ENCODE measurements at places on chromosomes 5 and 9.
A peak's percentile ranks its signal among the peaks of the same experiment; 100 is the strongest.

- DNase-seq = no peak
Measured at GRCh38 chr5:32859211-32859641, 148.1 kb downstream of the NPR3 start.

GRCh38 chr5:34695275-34696027 lies 39.3 kb downstream of the RAI14 start:
- DNase-seq = no peak

- DNase-seq = no peak
Measured at GRCh38 chr5:63805151-63805550, 157.1 kb downstream of the HTR1A start.

DNA sequence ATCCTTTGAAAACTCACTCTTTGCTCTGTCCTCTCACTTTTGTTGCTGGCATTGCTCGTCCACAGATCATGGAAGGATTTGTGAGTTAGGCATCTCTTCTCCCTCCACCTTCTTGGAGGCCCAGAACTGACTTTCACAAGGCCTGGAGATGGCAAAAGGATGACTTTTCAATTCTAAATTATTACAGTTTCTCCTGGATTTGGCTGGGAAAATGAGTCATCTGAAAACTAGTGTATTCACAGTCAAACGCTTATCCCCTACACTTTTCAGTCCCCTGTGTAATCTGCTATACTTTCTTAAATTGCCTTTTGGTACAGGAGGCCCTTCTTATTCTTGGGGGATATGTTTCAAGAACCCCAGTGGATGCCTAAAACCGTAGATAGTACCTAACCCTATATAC lies 35.6 kb downstream of the ADRA1B start:
- DNase-seq = no peak

DNA sequence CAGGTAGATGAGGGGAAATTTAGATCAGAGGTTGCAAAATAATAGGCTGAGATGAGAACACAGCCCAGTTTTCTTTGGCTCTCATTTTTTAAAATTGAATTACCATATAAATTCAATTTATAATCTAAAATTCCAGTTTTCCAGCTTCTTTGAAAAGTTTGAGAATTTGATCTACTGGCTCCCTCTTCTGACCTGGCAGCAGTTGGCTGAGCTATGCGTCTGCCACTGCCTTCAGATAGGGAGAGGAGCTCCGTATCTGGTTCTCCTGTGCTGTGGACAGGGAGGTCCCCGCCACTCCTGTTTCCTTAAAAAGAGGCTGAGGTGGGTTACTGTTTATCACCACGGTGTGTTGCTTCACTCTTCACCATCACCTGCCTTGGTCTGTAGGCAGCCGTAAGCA lies 103.7 kb downstream of the ARHGAP26 start:
- DNase-seq = no peak

DNA sequence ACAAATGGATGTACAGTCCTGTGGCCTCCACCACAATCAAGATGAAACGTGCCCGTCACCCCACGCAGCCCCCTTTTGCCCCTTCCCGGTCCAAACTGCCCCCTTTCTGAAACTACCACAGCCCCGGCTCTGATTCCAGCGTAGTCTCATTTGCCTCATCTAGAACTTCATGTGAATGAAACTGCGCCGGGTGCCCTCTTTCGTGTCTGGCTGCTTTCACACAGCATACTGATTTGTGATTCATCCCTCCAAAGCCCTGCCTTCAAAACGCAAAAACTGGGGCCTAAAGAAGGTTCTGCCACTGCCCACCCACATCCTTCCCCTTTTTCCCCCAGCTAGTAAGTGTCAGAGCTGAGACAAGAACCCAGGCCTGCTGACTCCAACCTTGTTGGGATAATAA lies 31.5 kb upstream of the NCS1 start:
- DNase-seq = no peak

- DNase-seq = peak; percentile 69
Measured at GRCh38 chr9:8052991-8053390, 253.4 kb upstream of the DMAC1 start.

DNA sequence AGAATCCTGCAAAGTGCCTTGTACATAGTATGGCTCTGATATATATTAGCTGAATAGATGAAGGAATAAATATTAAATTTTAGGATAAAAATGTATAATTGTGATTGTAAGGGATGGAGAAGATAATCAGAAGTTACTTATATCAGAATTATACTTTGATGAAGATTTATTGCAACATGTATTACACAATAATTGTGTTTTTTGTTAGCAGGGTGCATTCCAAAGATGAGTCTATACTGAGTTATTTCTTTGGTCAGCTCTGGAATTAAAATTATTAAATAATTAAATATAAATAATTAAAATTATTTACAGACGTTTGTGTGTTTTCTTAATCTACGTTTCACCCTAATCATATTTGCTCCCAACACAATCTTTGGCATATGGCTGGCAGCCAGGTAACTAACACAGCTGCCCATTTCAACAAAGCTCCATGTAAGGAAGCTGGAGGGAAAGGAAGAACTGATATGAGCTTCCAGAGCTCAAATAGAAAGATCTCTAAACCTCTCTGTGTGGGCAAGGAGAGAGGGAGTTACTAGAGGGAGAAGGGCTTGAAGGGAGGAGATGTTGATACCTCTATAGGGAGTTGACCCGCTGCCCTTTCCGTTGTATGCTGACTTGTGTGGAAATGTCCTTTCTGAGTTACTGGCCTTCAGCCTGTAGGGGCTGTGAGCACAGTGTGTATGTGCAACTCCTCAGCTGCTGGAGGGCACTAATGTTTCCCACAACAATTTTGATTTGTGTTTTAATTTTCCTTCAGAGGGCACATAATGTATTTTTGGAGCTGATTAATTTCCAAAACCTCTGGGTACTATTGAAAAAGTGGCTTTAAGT lies 403.4 kb downstream of the MAN2A1 start:
- no peak for DNase-seq

DNA sequence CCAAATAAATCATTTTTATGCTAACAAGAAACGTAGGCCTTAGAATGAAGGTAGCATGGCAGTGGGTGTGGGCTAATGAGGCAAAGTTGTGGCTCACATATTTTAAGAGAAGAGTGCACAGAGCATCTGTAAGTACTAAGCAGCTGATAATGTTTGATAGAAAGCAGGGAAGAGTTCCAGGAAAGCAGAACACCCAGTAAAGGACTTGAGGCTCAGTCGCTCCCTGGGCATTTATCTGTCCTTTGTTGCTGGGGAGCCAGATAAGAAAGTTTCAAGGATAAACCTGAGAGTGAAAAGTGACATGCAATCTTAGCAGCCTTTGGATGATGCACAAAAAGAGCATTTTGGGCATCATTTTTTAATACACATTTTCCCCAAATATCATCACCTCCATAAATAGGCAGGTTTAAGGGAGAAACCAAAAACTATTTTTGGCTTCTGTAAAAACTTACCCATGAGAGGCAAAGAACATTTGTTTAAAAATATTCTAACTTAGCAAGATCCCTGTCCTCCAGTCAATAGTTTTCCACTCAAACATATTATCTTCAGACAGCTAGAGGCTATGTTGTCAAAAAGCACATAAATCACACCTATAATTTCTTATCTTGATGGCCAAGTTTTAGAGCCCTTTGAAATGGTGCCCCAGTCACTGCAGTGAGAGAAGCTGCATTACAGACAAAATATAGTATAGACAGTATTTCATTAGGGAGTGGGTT lies 3.4 kb downstream of the FREM1 start:
- DNase-seq = no peak

DNA sequence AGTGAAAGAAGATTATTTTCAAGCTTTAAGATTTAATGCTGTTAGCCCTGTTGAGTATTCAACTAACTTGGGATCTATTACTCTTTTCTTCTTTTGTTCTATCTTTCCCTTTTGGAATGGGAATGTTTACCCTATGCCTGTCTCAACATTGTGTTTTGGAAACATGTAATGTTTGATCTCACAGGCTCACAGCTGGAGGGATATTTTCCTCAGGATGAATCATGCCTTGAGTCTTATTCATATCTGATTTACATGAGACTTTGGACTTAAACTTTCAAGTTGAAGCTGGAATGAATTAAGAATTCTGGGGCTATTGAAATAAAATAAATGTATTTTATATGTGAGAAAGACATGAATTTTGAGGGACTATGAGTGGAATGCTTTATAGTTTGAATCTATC lies 607.8 kb upstream of the PTGER4 start:
- DNase-seq = peak; percentile 30

- no peak for DNase-seq
Measured at GRCh38 chr9:21415493-21416267, 6.8 kb downstream of the IFNA8 start.

DNA sequence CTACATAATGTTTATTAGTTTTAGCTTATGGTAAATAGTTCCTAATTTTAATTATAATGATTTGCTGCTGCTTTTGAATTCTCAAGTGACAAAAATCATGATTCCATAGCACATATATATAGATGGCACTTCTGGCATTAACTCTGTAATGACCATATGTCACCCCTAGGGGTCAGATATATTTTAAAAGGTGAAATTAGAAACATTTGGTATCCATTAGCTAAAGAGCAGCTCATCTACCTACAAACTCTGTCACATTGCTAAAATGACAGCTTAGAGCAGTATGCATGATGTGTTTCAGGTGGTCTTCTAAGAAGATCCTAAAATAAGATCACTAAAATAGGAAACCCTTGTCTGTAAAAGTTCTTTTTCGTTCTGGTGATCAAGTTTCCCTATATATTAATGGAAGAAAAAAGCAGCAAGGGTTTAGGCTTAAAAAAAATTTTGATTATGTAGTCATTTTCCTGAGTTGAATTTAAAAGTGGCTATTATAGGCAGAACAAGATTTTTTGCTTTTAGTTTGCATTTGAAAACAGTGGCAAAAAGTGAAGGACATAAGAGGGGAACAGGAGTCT lies 157.7 kb upstream of the POU5F2 start:
- peak; percentile 51 for DNase-seq

DNA sequence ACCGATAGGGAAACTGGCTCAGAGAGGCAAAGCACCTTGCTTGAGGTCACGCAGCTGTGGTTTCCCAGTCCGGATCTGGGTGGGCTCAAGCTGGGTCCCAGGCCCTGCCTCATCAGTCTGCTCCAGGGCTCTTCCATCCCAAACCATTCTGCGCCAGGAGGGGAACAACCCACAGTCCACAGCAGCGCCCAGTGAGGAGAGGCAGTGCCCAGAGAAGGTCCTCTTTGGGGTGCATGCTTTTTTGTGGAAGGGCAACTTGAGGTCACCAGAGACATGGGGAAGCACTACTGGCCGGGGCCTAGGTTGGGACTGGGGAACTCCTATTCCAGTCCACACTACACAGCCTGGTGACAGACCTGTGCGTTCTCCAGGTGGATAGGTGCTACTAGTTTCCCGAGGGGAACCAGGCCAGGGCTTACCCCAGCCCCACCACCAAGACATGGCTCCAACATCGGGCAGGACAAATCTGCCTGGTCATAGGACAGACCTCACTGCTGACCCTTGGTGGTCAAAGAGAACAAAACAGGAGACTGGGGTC lies 62.5 kb upstream of the RNF130 start:
- no peak for DNase-seq

- no peak for DNase-seq
Measured at GRCh38 chr5:141951332-141951781, 6.6 kb downstream of the PCDH12 start.

DNA sequence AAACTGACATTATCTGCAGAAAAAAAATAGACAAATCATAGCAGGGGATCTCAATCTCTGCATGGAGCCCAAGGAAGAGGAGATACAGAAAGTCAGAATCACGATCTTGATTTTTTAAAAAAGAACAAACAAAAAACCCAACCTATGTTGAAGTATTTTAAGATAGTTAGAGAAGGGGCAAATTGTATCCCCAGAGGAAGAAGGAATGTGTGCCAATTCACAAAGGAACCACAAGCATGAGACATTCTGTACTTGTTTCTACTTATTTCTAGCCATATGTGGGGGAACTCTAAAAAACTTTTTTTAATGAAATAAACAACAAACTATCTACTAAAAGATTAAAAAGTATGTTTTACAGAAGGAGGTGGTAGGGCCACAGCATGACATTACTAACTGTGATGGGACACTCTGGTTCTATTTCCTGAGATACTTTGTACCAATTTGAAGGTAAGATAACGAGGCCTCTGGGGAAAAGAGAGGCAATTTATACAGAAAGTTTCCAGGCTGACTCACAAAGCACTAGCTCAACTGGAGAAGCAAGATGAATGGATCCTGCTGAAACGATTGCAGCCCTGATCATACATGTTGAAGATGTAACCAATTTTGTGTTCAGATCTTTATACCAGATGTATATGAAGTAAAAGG lies 22.5 kb downstream of the RANBP3L start:
- DNase-seq = peak; percentile 51

GRCh38 chr9:36995927-36996705 lies 38.0 kb downstream of the PAX5 start:
- peak; percentile 78 for DNase-seq

DNA sequence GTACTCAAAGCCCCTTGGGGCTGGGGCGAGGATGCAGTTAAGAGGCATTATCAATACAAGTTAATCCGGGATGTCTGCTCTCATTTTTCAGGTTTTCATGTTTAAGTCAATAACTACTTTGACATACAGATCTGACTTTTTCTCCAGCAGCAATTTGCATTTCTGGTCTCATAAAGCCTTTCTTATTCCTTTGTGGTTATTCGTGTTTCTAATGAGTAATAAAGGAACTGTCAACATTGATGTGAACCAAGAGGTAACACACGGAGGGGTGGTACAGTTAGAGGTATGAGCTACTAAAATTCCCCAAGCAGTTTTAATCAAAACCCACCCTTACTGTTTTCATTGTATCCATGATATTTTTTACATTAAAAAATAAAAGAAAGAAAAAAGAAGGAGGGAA lies 138.0 kb upstream of the NFIB start:
- DNase-seq = no peak

DNA sequence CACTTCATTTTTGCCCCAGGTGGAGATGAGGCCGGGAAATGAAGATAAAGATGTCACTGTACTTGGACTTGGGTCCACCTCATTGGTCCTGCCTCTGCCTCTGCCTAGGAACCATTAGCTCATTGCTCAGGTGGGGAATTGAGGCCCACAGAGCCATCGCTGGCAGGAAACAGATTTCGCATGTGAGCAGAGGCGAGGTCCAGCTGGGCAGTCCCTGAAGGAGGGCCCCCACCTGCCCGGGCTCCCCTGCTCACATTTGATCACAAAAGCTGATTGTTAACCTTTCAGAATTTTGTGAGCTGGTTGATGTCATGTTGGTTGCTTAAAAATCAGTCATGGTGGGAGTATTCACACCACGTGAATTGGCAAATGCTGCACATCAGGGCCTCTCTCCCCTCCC lies 273.8 kb upstream of the MVB12B start:
- DNase-seq = no peak

DNA sequence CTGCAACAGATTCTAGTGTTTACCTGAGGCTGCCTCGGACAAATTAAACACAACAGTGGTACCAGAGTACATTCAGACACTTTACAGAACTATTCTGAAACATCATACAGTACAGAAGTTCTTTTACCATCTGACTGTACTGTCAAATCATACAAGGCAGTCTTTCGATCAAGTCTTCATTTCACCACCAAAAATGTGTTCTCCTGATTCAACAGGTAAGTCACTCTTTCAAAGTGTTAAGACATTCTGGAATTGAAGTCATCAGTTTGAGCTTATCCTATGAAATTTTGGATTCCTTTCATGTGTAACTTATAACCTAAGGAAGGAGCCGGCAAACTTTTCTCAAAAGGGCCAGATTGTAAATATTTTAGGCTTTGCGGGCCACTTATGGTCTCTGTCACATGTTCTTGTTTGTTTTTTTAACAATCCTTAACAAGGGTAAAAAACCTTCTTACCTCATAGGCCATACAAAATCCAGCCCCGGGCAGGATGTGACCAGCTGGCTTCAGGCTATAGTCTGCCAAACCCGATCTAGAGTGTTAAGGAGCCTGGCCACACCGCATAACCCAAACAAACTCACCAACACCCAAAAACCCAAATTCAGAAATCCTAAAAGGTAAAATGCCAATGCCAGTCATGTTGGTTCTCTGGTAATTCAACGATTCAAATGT lies 151.6 kb downstream of the DENND1A start:
- no peak for DNase-seq
